ENCODE measurements at places on chromosomes 6 and 20. TPM values are rescaled to one million over a fixed set of nuclear protein-coding genes. Genes with fewer than 3 reads are reported as not detected.

DNA sequence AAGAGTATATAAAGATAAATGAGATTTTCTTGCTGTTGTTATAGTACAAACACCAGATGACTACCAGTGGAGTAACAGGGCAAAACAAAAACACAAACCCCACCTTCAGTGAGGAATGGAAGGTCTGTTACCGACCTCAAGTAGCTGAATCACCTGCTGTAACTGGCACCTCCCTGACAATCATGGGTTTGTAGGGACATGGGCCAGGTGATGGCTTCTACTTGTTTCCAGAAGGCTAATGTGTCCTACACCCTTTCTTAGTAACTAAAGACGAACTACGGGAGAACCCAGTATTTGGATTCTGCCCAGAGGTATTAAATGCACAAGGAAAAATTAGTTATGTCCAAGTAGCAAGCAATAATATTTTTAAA, 26.8 kb downstream of the SNX5 start:
- no peak for DNase-seq

DNA sequence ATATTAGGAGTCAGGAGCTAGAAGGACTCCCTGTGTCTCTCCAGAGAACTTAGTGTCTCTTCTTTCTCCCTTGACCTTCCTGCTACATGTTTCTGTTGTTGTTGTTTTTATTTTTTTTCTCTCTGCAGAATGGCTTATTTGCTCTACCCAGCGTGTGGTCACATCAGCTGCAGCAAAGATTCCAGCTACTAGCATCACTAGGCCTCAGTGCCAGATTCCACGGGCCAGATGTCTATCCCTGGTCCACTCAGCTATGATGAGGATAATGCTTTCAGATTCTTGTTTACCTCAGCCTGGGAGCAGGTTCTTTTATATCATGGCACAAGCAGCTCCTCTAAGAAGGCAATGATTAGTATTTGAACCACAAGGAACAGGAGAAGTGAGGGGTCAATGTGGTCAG, 110.0 kb downstream of the PLCB1 start:
- no peak for DNase-seq

- peak; percentile 26 for DNase-seq
These were observed 22.3 kb upstream of the RCAN2 start for GRCh38 chr6:46513533-46513932.

The SMPDL3A gene
- total RNA-seq: 1.2 TPM

GRCh38 chr6:122207794-122208193, 191.7 kb upstream of the HSF2 start:
- no peak for DNase-seq

DNA sequence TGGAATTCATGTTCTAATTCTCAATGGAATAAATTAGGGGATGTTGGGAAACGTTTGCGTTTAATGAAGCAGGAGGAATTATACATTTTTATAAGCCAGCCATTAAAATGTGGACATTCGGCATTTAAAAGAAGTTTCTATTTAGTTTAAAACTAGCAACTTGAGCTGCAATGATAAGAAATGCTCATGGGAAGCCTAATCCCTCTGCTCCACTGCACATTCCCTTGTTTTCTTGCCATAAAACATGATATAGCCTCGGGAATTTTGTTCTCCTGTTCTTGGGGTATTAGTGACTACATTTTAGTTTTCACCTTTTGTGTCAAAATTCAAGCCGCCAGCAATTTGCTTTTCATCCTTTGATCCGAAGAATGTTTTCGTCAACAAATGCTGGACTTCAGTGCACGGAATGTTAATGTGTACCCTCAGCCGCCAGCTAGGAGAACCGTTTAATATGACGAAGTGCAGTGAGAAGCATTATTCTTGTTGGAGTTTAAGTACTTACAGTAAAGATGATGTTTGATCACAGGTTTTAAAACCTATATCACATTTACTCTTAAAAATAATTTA, 137.9 kb downstream of the HIVEP1 start:
- DNase-seq: no peak

The MYLK2 gene
- not detected for total RNA-seq

- DNase-seq: no peak
These were observed 16.4 kb downstream of the GMDS start for GRCh38 chr6:2229039-2229438.

- no peak for DNase-seq
These were observed 158.7 kb upstream of the SLC22A16 start for GRCh38 chr6:110635096-110635495.

GRCh38 chr6:132713352-132714134, at the start of gene VNN1:
Gene VNN1 (minus strand): TSS chr6:132714055. CDS start chr6:132714035, 20 bp downstream.
- DNase-seq: no peak

The WDR27 gene
- 12.1 TPM for total RNA-seq

GRCh38 chr6:26307850-26308249, 57.1 kb upstream of the BTN3A2 start:
- DNase-seq: no peak

The DLK2 gene
- total RNA-seq: 3.1 TPM

The LBP gene
- total RNA-seq: not detected

GRCh38 chr6:21731411-21732031, 138.0 kb downstream of the SOX4 start:
- no peak for DNase-seq

DNA sequence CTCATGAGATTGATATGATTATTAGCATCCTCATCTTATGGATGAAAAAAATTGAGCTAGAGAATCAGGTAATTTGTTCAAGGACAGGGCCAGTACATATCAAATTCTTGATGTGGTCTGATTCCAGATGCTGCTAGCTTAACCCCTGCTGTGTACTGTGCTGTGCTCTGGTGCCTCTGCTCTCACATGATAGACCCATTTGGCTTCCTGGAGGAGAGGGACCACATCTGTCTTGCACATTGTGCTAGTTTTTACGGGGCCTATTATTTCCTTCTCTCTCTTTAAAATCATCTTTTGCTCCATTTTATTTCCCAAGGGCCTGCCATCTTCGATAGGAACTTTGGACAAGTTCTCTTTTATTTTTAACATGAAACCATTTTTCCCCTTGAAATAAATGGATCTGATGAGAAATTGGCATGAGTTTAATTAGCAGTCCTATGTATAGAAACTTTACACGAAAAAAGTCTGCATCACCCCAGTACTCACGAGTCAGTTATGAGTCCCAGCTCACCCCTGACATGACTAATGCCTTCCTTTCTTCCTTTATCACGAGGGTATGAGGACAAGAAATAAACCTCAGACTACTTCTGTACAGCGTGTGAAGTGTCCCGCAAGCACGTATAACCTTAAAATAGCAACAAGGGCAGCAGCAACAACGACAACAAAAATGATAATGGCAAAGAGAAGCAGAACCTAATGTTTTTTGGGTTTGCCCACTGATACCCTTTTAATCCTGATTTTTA, 26.5 kb downstream of the CD109 start:
- DNase-seq: no peak

The SLC17A1 gene
- not detected for total RNA-seq

GRCh38 chr20:23141450-23142161, 55.5 kb upstream of the CD93 start:
- DNase-seq: no peak

DNA sequence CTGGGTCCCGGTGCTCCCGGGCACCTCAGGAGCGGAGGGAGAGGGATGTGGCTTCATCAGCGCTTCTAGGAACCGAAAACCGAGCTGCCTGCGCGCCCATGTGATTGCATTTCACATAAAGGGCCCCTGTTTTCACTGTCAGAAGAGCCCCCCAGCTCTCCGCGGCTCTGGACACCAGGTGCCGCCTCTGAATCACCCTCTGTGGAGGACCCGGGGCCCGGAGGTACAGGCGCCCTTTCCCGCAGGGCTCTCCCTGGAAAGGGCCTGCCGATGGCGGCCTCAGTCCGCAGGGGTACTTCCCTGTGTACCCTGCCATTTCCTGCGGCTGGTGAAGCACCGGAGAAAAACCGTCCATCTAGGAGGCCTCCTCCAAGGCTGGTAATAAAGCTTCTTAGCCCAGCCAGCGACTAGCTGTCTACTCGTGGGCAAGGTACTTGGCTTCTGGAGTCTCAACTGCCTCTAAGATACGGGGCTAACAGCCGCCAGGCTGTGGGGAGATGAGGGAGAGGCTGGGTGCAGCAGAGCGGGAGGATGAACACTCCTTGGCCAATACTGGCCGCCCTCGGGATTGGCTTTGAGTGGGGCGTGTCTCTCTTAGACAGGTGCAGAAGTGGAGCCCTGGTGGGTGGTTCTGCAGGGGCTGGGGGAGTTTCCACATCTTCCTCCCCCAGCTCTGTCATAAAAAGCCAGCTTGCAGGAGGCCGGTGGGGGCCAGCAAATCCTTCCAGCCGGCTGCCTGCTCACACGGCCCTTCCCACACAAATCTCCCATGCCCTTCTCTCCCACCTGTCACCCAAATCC, 1.6 kb downstream of the PPP1R16B start:
- peak; percentile 70 for DNase-seq

The BPIFB2 gene
- not detected for total RNA-seq

DNA sequence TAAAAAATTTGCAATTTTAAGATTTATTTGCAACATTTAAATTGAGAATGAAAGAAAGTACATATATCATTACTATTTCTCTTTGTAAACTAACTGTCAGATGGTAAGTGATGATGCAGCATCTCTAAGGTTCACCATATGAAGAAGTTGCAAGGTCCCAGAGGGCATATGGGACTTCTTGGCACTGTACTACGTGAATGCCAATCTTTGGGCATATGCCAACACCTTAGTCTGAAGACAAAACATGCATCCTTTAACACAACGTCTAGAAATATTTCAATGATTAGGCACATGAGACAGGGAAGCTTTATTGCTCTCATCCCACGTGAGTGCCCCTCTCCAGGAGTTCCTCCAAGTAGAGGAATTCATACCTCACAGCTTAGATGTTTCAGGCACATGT, 66.8 kb downstream of the CDK19 start:
- DNase-seq: peak; percentile 24

The GSTA1 gene
- not detected for total RNA-seq

- DNase-seq: no peak
These were observed 15.6 kb upstream of the CD109 start for GRCh38 chr6:73680289-73680918.
